CD4-positive, alpha-beta T cell treated with Interleukin-4 for 4 hours (primary cell): ENCODE measurements at places on chromosomes 5 and 9.

DNA sequence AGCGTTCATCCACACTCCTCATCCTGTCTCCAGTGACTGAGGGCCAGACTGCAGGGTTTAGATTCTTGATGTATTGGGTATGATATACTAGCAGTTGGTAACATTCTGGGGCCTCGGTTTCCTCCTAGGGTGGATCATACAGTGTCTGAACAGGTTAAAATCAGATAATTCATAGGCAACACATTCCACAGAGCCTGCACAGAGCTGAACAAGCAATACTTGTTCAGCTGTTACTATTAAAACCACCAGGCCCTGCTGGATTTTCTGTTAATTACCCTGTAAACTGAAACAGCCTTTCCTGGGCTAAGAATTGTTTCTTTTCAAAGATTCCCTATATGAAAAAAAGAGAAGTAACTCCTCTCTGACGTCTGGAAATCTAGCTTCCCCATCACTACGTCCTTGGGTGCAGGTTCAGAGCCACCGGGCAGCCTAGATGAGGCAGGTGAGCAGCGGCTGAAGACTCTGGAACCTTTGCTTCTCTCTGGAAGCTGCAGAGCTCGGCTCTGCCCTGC is 1313.5 kb upstream of the WWC1 start:
- DNase-seq: no peak

- DNase-seq: no peak
Measured at GRCh38 chr5:153860195-153860886, 178.4 kb downstream of the FAM114A2 start.

DNA sequence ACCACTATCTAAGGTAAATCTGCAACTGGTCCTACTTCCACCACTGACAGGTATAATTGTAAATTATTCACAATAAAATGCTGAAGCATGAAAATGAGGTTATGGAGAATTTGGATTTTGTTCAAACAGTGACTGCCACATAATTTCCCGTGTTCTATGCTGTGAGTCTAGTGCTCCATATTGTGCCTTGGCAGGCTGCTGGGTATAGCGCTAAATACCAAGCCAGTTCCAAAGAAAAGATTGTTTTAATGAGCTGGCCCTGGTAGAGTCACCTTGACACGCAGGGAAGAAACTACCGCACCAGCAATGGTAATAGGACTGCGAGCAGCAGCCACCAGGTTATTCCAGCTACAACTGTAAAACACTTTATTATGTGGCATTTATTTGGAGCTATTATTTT is 30.4 kb downstream of the PSMB7 start:
- no peak for DNase-seq

DNA sequence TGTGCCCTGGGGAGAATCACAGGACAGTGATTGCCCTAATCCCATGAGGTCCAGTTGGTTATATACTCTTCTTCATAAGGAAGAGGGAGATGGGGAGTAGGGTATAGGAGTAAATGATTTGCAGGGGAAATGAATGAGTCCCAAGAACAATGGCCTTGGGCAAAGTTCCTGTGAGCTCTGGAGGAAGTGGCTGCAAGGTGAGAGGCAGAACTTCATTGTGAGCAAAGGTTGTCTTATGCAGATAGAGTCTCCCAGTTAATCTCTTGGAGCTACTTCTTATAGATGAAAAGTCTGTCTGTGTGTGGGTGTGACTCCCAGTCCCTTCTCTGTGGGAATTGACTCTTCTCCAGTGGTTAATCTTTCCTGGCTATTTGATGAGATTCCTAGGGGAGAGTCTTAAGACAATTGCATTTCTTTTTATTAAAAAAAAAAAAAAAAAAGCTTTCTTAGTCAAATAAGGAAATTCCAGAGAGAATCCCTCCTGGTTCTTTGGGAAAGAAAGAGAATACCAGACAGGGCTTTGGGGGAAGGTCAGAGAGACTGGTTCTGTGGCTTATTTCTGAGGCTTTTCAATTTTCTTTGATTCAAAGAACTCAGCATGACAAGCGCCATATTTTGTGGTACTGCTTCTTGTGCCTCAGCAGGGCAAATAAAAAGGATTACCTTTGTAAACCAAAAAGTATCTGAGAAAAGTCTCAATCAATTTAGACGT is 33.6 kb upstream of the MEGF10 start:
- DNase-seq: no peak

DNA sequence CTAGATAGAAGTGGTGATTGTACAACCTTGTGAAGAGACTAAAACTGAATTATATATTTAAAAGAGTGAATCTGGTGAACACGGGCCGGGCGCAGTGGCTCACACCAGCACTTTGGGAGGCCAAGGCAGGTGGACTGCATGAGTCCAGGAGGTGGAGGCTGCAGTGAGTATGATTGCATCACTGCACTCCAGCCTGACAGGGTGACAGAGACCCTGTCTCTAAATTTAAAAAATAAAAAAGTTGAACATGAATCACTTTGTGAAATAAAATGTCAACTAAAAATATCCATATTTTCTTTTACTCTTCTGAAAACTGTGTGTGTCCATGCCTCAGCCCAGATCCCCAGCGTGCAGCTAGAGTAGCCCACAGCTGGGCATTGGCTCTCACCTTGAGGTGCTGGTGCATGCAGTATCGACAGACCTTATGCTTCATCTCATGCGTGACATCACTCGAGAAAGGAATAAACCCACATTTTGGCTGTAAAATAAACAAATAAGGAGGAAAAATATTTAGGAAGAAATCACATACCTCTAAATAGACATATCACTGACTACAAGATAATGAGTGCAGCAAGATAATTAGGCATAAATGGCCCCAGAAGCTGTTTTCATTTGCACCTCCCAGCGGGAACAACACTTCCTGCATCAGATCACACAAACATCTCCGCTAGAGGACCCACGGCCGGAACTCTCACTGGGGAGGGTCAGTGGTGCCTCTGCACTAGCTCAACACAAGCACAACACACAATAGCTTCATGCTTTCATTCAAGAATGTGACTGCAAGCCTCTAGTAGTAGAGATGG is 22.1 kb downstream of the IPPK start:
- no peak for DNase-seq

- peak; percentile 72 for DNase-seq
Measured at GRCh38 chr9:129889941-129890717, 54.9 kb downstream of the USP20 start.

- DNase-seq: no peak
Measured at GRCh38 chr9:6844267-6844666, 86.5 kb downstream of the KDM4C start.

GRCh38 chr5:24103451-24104023 is 541.2 kb downstream of the CDH10 start:
- no peak for DNase-seq

DNA sequence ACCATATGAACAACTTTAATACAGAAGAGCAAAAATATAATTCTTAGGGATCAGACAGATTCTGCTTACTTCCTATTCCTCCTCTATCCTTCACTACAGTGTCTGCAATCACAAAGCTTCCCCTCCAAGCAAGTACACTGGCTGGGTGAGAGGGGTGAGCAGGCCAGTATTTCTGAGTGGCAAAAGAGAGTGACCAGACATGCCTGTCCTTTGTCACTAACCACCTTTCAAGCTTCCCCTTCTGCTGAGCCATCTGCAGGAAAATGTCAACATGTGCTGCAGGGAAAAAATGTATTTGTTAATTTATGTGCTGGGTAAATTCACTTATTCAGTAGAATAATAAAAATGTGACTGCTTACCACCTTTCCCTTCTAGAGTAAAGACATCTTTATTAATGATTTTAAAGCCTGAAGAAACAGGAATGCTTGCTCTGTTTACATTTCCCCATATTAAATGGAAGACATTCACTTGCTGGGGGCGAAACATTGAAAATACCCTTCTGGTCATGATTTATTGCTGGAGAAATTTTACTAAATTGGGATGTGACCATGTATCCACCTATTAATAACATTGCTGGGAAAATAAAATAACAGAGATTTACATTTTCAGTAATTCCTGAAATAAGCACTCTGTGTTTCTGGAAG is 84.9 kb downstream of the SPOCK1 start:
- DNase-seq: no peak

DNA sequence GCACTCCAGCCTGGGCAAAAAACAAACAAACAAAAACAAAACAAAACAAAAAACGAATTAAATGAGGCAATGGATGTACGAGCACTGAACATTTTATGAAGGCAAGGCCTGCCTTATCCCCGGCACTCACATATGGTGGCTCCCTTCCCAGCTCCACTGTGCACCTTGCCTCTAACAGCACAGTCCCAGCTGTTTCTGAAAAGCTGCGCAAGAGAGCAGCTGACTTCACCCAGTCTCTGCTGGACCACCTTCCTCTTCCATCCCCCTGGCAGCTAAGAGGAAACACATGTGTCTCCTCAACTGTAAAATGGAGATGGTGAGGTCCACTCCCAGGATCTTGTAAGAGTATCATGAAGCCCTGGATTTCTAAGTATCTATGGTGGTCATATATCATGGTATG is 100.7 kb downstream of the KLF4 start:
- DNase-seq: no peak

DNA sequence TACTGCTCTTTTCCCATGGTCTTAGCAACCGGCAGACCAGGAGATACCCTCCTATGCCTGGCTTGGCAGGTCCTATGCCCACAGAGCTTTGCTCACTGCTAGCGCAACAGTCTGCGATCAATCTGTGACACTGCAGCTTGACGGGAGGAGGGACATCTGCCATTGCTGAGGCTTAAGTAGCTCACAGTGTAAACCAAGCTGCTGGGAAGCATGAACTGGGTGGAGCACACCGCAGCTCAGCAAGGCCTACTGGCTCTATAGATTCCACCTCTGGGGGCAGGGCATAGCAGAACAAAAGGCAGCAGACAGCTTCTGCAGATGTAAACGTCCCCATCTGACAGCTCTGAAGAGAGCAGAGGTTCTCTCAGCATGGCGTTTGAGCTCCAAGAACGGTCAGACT is 40.4 kb downstream of the MCTP1 start:
- DNase-seq: no peak

DNA sequence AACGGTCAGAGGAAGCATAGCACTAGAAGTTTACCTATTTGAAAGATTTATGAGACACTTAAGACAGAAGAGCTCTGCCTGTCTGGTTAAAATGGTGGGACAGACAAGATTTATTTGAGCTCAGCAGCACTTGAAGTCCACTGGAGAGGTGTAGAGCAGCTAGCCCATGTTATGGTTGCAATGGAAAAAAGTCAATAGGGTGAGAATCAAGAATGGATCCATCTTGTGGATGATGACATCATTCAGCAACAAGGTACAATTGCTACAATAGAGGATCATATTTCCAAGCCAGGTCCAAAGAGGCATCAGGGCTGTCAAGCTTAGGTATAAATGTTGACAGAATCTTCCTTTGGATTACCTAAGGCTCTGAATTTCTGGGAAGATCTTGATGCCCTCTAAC is 21.1 kb upstream of the ZNF131 start:
- DNase-seq: no peak

GRCh38 chr5:170254056-170254455 is 21.3 kb downstream of the C5orf58 start:
- peak; percentile 93 for DNase-seq

- DNase-seq: peak; percentile 76
Measured at GRCh38 chr9:109107402-109108240, 12.1 kb downstream of the TMEM245 start.

DNA sequence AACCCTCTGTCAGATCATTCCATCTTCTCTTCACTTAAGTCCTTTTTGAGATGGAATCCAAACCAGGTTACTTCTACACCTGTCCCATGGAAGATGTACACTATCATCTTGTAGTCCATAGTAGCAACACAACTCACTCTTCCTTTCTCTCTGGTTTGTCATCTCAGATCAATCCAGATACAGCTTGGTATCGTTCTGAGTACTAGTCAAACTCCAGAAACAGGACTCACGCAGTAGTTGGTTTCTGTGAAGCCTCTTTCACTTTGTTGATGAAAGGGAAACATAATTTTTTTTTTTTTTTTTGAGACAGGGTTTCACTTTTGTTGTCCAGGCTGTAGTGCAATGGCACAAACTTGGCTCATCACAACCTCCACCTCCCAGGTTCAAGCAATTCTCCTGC is 484.0 kb downstream of the PRDM9 start:
- DNase-seq: no peak

GRCh38 chr5:31783731-31784130 is 144.8 kb downstream of the PDZD2 start:
- no peak for DNase-seq

GRCh38 chr5:105684799-105685198 is 1985.9 kb downstream of the EFNA5 start:
- no peak for DNase-seq

- DNase-seq: no peak
Measured at GRCh38 chr9:4855841-4856240, 63.1 kb downstream of the RCL1 start.

- no peak for DNase-seq
Measured at GRCh38 chr5:168895295-168896071, 316.3 kb upstream of the PANK3 start.

- no peak for DNase-seq
Measured at GRCh38 chr5:160485364-160485969, 63.8 kb downstream of the PTTG1 start.

DNA sequence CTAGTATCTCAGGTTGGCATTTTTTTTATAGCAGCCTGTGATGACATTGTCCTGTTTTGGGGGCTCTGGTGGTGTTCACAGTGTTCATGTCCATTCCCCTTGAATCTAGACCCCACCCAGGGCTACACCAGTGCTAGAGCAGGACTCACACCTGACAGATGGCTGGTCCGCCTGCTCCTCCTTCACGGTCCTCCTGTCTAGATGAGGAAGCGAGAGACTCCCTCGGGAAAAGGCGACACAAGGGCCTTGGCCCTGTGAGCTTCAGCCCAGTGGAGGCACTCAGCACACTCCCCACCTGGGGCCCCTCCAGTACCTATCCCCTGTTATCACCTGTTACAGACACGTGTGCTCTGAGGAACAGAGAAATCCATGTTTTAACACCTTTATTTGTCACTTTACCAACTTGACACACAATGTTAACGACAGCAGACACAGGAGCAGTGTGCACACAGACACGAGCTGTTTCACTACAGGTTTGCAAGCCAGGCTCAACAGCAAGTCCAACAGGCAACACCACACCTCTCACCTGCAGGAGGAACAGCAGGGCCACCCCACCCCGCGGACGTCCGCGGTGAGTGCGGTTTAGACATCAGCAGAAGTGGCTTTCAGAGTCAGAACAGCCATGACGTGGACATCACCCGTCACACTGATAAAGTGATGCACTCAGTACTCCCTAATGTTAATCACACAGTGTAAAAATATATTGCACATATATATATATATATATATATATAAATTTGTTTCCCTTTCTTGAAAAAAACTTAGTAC is 33.5 kb downstream of the TPPP start:
- no peak for DNase-seq

DNA sequence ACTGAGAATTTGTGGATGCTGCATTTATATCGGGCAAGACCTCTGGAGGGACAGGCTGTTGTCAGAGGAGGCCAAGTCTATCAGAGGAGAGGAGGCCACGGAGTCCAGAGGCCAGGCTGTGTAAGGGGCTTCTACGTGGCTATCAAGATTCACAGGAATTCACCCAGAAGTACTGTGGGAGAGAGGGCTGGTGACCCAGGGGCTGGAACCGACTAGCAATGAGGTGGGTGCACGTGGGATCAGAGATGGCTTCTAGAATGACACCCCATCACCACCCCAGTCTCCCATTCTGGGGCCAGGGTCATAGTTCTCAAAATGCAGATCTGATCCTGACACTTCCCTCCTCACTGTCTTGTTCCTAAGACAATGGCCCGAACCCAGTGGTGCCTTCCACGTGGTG is 61.2 kb upstream of the PHYKPL start:
- no peak for DNase-seq
